ENCODE measurements at places on chromosomes 7 and 10.

DNA sequence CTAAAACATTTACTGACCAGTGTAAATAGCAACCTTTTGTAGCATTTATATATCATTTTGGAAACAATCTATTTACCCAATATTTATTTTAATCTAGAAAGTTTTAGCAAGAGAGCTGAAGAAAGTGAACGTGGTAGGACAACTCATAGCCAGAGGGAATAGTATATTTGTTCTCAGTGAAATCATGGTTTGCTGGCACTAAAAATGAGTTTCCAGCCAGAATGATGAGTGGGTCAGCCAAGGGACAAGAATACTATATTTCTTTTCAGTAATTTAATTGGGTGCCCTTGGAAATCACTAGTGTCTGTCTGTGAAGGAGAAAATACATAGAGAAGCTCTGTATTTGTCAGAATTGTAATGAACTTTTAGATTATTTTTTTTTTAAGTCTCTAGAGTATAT lies 74.9 kb downstream of the MINPP1 start:
- DNase-seq, result no peak

DNA sequence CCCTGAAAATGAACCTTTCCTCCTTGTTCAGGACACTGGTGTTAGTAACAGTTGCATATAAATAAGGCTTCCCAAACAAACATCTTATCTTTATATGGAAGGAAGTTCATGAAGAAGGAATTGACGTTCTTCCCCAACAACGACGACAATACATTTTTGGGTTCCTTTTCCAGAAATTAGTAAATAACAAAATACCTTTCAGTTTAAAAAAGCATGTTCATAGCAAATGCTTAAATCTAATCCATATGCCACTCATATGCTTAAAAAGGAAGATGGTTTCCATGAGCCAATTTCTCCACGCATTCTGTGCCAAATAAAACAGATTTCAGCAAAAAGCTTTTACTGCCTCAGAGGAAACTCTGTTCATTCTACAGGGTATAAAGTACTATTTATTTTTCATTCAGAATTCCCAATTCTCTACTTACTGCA lies 182.6 kb downstream of the COBL start:
- no peak for DNase-seq

- no peak for DNase-seq
Observed at GRCh38 chr7:150722431-150722931, 6.1 kb downstream of the GIMAP1 start.

DNA sequence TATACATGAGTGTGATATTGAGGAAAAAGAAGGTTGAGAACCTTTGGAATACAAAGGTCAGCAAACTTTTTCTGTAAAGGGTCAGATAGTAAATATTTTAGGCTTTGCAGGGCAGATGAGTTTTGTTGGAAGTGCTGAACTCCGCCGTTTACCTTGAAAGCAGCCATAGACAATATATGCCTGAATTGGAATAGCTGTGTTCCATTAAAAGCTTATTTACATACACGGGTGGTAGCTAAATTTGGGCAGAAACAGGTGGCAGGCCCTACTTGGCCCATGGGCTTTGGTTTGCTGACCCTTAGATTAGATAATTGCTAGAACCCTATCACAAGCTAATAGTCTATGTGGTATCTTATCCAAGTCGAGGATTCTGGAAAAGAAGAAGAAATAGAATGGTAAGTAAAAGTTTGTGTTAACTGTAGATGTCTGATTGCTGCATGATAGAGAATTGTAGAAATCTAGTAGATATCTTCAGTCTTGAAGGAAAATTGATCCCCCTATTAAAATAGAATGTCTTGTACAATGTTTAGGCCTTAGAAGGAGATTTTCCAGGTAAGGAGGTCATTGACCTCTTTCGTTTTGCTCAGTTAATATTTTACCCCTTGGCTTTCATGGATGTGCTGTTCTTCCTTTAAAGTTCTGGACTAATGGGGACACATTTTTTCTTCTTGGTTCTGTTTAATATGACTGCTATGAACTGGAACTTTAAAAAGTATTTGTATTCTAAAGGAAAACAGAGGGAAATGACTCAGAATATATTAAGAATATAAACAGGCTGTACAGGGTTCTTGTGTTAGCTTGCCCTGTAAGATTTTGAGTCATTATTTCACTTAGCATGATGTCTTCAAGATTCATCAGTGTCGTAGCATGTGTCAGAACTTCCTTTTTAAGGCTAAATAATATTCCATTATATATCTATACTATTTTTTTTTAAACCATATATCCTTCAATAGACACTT lies 8.0 kb downstream of the RBM33 start:
- no peak for DNase-seq
